Frontal cortex (tissue), 4 donors: ENCODE measurements at places on chromosomes 2 and 18.

DNA sequence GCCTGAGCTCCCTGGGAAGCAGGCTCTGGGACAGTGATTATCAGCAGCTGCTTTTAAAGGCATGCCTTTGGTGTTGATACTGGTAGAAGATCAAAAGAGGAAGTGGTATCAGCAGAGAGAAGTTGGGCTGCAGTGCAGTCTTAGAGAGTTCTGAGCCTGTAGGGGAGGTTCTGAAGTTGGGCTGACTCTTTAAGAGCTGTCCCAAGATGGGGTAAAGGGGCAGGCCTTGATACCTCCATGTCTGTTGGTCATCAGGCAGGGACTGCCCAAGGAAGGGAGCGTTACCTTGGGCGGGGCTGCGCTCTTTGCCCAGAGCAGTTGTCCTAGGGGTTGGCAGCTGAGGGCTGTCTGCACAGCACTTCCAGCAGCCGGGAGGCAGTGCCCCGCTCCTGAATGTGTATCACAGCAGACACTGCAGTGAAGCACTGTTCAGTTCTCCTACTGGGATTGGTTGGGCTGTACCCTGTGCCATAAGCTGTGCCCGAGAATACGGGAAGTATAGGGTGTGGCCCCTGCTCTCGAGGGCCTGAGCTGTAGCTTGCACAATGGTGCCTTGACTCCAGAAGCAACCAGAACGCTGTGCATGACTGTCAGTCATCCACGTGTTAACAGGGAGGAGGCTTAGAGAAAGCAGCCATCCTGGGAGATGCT, 177.0 kb downstream of the CTIF start:
- DNase-seq: no peak

GRCh38 chr2:129296396-129296795, 683.1 kb upstream of the RAB6C start:
- DNase-seq: no peak

DNA sequence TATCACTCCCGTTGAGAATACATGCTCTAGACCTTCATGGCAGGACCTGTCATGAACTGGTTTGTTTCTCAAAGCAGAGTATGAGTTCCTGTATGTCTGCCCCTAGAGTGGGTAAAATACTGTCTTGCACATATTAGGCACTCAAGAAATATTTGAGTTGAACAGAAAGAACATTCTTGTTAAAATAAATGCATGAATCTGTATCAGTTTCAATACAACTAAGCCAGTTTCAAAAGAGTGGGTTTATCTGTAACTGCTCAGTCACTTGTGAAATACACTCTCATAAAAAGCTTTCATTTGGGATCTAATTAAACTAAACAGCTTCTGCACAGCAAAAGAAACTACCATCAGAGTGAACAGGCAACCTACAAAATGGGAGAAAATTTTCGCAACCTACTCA, 69.2 kb downstream of the RFTN2 start:
- DNase-seq: no peak

DNA sequence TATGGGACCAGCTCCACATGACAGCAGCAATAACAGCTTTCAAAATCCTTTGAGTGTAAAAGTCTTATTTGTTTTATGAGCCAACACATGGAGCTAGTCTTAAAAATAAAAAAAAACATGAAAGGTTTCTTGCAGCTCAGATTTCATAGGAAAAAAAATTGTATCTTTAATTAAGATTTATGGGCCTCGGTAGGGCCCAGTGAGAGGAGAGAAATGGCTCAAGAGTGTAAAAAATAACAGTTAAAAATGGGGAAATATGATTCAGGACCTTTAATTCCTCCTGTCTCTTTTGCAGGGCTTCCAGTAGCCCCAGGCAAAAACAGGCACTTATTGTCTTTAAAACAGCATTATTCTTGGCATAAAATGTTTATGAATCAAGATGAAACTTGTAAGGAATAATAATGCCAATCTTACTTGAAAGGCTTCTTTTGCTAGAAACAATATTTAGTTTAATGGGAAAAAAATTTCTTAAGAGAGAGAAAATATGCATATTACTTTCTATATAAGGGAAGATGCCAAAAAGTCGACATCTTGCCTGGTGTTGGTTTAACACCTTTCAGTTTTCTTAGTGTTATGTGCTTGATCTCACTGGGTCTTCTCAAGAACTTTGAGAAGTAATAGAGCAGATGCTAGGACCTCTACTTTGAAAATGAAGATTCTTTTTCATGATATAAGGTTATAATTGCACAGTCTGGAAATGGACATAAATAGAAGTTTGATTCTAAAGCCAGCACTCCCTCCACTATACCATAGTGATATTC, 71.3 kb upstream of the SETBP1 start:
- DNase-seq: no peak

- DNase-seq: no peak
Observed at GRCh38 chr2:219127037-219127635, 33.5 kb downstream of the NHEJ1 start.
